GM19239 (cell line): ENCODE measurements at places on chromosomes 7 and 10.

DNA sequence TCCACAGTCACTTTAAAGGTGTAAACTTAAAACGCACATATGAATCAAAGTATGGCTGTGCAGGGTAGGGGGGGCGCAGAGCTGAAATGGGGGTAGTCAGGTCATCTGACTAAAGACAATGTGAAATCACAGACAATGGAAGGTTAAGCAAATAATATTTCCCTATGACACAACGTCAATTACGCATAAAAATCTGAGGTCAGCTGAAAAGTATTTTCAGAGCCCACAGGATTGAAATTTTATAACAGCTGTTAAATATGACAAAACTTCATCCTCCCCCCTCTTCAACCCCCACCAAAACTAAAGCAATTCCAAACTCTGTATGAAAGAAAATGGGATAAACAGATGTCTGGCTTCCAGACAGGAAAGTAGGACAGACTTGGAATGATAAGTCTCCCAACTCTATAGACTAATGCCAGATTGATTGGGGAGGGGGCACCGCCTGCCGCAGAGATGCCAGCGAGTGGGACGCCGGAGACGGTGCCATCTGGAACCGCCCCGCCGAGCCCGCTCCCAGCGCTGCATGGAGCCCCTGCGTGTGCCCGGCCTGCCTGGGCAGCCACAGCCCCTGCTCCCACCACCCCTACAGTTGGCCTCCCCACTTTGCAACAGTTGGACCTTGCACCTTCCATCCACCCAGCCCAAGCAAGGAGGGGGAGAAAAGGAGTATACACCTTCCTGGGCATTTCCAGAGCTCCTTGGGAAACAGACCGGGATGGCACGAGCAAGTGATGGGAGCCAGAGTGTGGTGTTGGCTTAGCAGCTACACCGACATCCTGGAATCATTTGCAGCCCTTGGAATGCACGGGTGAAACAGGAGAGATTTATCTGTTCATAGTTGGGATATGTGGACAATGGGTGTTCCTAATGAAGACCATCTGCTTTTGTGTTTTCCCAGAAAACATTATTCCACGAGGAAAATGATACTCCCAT, 10.7 kb downstream of the EBF3 start:
- no peak for DNase-seq

GRCh38 chr7:44387389-44387788, 62.0 kb upstream of the CAMK2B start:
- DNase-seq, result no peak

GRCh38 chr7:27945058-27945795, 205.3 kb downstream of the TAX1BP1 start:
- DNase-seq, result no peak

- DNase-seq, result no peak
These were observed 144.2 kb downstream of the CTTNBP2 start for GRCh38 chr7:117728890-117729624.

DNA sequence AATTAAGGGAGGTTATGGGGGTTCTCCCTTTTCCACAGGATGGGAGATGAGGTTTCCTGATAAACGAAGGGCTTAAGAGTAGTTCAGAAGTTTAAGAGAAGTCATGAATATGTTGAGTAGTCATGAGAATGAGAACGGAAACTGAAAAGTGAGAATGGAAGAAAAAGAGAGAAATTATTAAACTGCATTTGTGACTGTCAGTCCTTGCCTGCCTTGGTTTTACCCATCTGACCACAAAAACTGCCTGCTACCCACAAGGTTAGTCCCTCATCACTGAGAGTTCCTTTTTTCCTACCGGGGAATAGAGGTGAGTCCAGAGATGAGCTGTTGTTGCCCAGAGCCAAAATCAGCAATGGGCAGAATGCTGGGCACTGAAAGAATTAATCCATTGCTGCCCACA, 174.1 kb upstream of the BET1 start:
- DNase-seq, result peak; percentile 24

- DNase-seq, result no peak
These were observed 88.7 kb downstream of the ADARB2 start for GRCh38 chr10:1648648-1649047.

DNA sequence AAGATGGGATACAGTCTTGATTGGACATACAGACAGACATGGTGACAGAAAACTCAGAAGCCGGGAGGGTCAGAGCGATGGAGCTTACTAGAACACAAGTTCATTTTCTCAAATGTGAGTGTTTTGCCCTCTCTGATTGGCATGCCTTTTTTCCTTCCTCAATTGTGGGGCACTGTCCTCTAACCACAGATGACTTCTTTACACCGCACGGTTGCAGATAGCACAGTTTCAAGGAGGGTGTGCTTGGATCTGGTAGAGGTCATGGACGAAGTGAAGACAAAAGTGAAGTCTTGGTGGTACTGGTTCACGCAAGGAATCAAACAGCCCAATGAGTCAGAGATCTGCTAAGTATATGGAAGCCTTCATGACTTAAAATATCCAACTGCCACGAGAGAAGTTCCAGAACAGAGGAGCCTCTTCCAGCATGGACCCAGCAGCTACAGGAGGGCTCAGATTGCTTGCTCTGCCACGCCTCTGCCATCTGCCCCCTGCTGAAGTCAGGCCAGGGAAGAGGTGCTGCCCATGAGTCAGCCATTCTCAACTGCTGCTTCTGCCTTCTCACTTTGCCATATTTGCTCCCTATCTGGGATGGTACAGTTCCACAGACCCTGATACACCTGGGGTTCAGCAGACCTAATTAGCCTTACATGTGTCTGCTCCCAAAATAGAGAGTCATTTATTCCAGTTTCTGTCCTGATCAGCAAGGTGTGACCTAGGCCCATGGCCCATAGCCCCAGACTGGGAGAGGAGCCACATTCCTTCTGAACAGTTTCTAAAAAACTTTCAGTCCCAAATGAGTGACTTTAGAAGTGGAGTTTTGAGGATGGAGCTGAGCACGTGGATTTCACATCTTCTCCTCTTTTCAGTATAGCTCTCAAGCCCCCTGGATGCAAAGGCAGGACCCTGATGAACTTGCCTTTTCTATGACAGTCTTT, 413.8 kb downstream of the KCNMA1 start:
- DNase-seq, result no peak

GRCh38 chr10:67327626-67328535, 368.1 kb downstream of the CTNNA3 start:
- no peak for DNase-seq

- DNase-seq, result no peak
These were observed 90.2 kb downstream of the GPR85 start for GRCh38 chr7:112996331-112996871.

- no peak for DNase-seq
These were observed 128.1 kb upstream of the FAM20C start for GRCh38 chr7:64098-64915.

DNA sequence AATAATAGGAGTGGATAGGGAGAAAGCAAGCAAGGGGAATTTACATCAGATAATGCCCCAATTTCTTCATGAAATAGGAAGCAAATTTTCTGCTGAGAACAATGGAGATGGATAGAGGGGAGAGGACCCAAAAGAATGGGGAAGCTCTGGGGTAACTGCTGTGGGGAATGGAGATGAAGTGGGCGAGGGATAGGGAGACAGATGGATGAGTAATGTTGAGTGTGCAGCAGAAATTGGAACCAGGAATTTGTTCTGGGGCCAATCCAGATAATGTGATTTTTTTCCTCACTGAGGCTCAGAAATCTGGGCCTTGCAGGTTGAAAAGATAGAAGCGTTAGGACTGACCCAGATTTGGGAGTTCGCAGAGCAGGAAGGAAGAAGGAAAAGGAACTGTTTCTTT, 24.5 kb upstream of the MRC1 start:
- no peak for DNase-seq
